Psoas muscle (tissue), 8 donors: ENCODE measurements at places on chromosomes 7 and 10.

DNA sequence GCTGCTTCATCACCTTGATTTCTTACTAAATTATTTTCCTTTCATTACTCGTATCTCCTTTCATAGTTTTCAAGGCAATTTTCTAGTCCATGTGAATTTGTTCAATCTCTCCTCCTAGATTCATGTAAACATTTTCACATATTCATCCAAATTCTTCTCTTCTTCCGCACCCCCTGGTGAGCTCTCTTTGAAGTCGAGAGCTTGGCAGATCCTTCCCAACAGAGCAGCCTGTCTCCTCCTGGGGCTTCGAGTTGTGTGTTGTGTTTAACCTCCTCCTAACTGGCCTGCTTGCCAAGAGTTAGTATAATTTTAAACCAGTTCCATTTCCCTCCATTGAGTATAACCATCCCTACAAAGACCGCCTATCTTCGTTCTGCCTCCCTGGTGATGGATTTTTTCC is 272.4 kb upstream of the CELF2 start:
- H3K4me3 ChIP-seq: no peak overlapping the region
- H3K36me3 ChIP-seq: no peaks in the 10 kb centered on the region
- no peak for DNase-seq
- H3K27me3 ChIP-seq: no peaks in the 10 kb centered on the region

GRCh38 chr10:125064681-125065492 is 95.5 kb downstream of the CTBP2 start:
- peak; percentile 34 for DNase-seq
- H3K4me3 ChIP-seq: no peak overlapping the region
- no peaks in the 10 kb centered on the region for H3K36me3 ChIP-seq
- no peaks in the 10 kb centered on the region for H3K27me3 ChIP-seq
- H3K27ac ChIP-seq: peak overlapping the region; percentile 80

- H3K36me3 ChIP-seq: peaks cover 3% of the 10 kb centered on the region
- DNase-seq: no peak
- peak overlapping the region; percentile 80 for H3K27ac ChIP-seq
- no peaks in the 10 kb centered on the region for H3K27me3 ChIP-seq
Observed at GRCh38 chr7:80916770-80917741, 1.8 kb downstream of the SEMA3C start.

DNA sequence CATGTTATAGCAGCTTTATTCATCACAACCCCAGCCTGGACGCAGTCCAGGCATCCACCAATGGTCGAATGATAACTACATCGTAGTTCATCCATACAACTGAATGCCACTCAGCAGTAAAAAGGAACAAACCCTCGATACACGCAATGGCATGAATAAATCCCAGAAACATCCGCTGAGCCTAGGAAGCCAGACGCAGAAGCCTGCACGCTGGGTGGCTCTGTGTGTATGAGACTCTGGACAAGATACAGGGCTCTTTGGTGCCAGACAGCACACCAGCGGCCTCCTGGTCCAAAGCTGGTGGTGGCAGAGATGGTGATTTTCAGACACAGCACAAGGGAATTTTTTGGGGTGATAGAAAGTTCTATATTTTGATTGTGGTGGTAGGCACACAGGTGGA is 10.0 kb upstream of the CRYGN start:
- no peaks in the 10 kb centered on the region for H3K36me3 ChIP-seq
- DNase-seq: no peak
- H3K4me1 ChIP-seq: no peaks in the 10 kb centered on the region
- no peak overlapping the region for H3K27ac ChIP-seq
- H3K27me3 ChIP-seq: no peaks in the 10 kb centered on the region

DNA sequence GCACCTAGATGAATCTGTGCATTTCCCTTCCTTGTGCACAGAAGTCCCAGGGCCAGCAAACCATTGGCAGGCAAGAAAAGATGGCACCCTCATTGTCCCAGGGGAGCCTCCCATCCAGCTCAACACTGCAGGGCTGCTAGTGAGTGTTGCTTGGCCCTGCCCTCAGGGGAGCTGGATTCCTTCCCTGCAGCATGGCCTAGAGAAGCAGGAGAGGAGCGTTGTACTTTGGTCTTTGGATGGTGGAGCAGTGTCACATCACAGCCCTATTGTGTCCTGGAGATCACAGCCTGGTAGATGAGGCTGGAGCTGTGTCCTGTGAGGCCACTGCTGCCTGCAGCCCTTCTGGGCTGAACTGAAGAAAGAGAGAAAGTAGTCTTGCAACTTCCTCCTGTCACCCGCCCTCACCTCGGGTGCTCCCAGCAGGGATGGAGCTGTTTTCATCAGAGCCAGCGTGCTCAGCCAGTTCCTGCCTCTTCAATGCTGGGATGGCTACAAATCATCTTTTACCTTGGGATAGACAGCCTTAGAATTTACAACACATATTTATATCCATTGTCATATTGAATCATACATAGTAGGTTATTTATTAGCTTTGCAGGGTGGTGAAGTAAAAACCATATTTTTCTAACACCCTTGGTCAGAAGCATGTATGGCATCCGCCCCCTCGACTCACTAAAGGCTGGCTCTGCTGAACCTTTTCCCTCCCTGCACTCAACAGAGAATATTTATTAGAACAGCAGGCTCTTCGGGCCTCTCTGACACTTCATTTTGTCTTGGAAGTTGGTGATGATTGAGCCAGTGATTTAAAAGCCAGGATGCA is 43.1 kb upstream of the FAM180A start:
- H3K27ac ChIP-seq: no peak overlapping the region
- DNase-seq: no peak
- H3K36me3 ChIP-seq: no peaks in the 10 kb centered on the region
- H3K4me3 ChIP-seq: no peak overlapping the region

DNA sequence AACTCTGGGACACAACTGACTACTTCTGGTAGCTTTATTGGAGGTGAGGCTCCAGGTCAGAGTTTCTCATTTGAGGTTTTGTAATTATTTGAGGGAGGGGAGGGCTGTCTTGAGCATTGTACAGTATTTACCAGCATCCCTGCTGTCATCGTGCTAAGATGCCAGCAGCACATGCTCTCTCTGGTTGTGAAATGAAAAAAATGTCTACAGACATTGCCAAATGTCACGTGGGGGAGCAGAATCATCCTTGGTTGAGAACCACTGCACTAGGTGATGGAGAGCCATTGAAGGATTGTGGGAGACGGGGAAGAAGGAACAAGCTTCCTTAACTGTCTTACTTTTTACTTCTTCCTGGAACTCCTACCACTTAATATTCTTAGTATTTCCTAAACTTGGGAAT is 5.0 kb downstream of the SEPTIN7 start:
- no peak for DNase-seq
- H3K36me3 ChIP-seq: no peaks in the 10 kb centered on the region
- H3K4me3 ChIP-seq: no peak overlapping the region
- H3K27ac ChIP-seq: no peak overlapping the region
- H3K27me3 ChIP-seq: no peaks in the 10 kb centered on the region
- peaks cover 53% of the 10 kb centered on the region for H3K4me1 ChIP-seq

DNA sequence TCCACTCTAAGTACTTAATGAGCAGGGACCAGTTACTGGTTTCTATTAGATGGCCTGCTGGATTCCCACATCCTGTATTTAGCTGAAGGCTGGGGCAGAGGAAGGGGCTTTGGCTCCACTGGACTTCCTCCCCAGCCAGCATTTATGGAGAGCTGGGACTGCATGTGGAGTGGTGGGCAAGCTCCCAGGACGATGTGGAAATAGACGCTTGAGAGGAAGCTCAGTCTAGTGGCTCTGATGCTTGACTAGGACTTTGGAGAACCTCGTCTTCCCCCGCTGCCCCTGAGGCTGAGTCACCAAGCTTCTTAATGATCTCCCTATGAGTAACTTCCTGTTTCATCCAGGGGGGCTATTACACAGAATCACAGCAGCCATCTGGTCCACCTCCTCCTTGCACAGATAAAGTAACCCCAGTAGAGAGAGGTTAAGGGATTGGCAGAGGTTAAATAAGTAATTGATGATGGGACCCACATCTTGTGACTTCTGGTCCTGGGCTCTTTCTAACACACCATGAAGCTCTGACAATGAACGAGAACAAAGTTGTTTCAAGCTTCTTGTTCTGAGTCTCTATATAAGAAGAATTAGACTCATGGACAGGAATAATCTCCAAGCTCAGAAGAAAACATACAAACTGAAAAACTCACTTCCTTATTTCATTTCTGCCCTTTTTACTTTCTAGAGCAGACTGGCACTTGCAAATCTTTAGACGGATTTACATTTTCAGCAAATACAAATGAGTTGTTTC is 126.2 kb downstream of the PRPF18 start:
- H3K36me3 ChIP-seq: no peaks in the 10 kb centered on the region
- no peak overlapping the region for H3K4me3 ChIP-seq
- no peaks in the 10 kb centered on the region for H3K27me3 ChIP-seq
- H3K27ac ChIP-seq: peak overlapping the region; percentile 9

DNA sequence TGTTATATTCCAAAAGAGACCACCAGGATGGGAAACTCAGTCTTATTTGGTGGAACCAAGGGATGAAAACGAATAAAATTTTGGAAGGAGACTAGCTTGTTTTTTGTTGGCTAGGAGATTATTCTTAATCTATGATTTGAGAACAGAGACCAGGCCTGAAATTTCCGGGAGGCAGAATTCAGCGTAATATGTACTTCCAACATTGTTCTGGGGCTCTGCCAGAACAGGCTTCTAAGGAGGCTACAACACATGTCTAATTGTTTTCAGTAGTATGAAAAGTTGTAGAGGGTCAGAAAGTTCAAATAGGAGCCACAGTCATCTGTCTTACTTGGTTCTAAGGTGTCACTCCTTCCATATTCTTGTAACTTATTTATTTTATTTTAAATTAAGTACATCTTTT is 1.7 kb downstream of the DDX21 start:
- H3K36me3 ChIP-seq: peaks cover 45% of the 10 kb centered on the region
- DNase-seq: no peak
- H3K27me3 ChIP-seq: no peaks in the 10 kb centered on the region
- peak overlapping the region; percentile 99 for H3K4me3 ChIP-seq

- DNase-seq: no peak
- no peak overlapping the region for H3K27ac ChIP-seq
- no peaks in the 10 kb centered on the region for H3K36me3 ChIP-seq
- peak overlapping the region; percentile 62 for H3K4me3 ChIP-seq
Observed at GRCh38 chr7:3259711-3260400, 41.2 kb upstream of the SDK1 start.

GRCh38 chr10:18226336-18226735 is 86.1 kb downstream of the CACNB2 start:
- H3K36me3 ChIP-seq: no peaks in the 10 kb centered on the region
- H3K4me3 ChIP-seq: no peak overlapping the region
- H3K4me1 ChIP-seq: no peaks in the 10 kb centered on the region
- H3K27ac ChIP-seq: no peak overlapping the region
- DNase-seq: no peak
- H3K27me3 ChIP-seq: no peaks in the 10 kb centered on the region

- no peak overlapping the region for H3K4me3 ChIP-seq
- no peaks in the 10 kb centered on the region for H3K27me3 ChIP-seq
- no peaks in the 10 kb centered on the region for H3K4me1 ChIP-seq
Observed at GRCh38 chr7:130394421-130395195, 14.3 kb downstream of the CPA1 start.
